ENCODE measurements at places on chromosomes 7 and 10.

- no peak for DNase-seq
These were observed 42.3 kb upstream of the UBE3C start for GRCh38 chr7:157096286-157097055.

DNA sequence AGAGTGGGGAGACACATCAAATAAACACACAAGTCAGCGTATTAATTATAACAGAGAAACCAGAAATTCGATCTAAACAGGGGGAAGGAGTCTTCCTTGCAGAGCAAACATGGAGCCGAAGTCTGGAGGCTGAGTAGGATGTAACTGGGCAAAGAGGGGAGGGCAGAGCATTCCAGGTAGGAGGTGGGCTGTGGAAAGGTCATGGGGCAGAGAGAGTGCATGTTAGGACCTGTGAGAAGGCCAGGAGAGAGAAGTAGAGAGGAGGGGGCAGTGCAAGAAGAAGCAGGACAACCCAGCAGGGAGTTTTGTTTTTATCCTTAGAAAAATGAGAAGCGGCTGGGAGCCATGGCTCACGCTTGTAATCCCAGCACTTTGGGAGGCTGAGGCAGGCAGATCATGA lies 130.8 kb upstream of the GPR26 start:
- DNase-seq, result no peak

DNA sequence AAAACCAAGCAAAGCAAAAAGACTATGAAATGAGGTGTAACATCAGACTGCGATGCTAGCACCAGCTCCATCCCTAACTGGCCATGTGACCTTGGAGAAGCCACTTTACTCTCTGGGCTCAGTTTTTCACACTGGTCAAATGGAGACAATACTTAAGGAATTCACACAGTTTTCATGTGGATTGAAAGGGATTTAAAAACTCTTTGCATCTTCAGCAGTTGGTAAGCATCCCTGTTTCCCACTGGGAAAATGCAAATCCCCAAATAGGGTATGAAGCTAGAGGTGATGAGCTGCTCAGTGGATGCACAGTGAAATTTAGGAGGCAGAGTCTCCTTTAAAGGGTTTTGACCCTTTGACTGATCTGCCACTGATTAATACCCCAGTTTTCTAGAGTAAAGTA lies 240.7 kb downstream of the SORCS3 start:
- DNase-seq, result no peak

DNA sequence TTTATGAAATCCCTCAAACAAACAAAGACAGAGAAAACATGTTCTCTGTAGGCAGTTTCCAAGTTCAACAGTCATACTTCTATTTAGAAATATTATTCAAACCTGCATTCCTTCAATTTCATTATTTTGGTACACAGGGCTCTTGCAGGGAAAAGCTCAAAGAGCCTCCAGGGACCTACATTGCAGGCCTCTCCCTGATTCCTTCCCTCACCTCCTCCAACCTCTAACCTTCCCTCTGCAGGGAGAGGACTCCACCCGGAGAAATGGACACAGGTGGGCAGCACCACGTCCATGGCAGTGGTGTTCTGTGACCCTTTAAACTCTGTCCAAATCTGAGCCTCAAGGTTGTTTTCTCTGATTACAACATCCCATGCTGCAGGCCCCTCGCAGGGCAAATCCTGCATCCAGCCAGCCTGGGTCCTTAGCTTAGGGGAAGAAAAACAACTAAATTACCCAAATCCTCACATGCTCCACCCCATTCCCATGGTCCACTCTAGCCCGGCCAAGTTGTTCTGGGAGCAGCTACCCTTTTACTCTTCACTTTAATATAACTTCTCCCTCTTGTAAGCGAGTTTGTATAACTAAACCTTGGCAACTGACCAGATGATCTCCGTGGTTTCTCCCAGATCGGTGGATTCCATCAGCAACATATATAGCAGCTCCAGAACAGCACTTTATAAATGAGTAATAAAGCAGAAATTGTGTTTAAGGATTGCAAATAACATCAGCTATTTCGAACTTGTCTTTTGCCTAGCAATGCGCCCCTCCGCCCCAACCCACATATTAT lies 129.8 kb downstream of the CUBN start:
- DNase-seq, result no peak

DNA sequence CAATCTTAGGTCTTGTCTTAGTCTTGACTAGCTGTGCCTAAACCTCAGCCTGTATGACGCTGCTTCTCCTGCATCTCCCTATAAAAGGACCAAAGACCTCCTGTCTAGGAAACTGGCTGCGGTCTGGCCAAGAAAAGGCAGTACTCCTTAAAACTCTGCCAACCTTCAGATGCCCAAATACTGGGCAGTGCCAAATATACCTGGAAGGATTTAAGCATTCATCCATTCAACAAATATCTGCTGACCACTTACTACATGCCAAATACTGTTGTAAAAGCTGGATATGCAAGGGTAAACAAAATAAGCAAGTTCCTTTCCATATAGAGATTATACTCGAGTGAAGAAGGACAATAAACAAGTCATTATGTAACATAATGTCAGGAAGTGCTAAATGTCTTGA lies 135.8 kb downstream of the HBP1 start:
- DNase-seq, result no peak

GRCh38 chr7:108402865-108403264 lies 53.4 kb downstream of the NRCAM start:
- DNase-seq, result no peak

DNA sequence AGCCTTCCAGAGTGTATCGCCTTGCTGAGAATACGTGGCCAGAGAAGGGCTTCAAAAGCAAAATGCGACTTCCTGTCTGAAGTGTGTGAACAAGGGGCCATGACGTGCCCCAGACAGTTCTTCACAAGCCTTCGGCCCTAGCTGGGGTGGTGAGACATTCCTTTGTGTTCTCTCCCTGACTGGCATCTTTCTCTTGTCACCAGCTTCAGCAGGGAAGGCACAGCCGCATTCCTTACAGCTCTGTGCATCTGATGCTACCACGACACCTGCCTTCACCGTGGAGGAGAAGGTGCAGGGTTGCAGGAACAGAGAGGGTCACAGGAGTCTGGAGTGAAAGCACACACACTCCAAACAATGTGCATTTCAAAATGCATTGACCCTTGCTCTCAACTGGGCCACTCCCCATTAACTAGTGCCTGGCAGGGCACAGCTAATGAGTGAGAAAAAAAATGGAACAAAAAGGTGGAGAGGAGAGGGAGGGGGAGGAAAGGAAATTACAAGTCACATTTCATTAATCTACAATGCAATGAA lies 93.4 kb downstream of the GPR26 start:
- DNase-seq, result no peak

- DNase-seq, result no peak
These were observed 339.5 kb downstream of the WDR37 start for GRCh38 chr10:1395481-1396296.

DNA sequence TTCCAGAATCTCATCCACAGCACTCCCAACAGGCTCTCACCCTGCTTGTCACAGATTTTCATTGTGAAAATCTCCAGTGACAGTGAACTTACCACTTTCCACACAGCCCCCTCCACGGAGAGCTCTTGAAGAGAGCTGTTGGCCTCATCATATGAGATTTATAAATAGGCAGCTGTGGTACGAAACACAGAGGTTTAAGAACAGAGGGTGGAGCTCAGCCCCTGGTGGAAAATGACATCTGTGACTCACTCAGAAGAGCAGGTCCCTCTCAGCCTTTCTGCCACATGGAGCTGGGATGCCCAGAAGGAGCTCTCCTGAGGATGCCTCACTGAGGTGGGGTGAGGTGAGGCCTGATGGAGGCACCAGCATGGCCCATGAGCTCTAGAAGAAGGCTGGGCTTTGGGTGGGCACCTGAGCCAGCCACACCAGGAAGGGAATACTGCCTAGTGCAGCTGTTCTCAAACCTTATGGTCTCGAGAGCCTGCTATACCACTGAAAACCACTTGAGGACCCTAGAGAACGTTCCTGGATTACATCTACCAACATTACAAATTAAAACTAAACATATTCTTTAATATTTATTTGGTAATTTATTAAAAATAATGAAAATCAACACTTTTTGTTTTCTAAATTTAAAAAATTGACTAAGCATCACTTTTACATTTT lies 25.8 kb upstream of the EEPD1 start:
- DNase-seq, result no peak

- no peak for DNase-seq
These were observed 24.1 kb downstream of the GBX1 start for GRCh38 chr7:151143261-151144015.

DNA sequence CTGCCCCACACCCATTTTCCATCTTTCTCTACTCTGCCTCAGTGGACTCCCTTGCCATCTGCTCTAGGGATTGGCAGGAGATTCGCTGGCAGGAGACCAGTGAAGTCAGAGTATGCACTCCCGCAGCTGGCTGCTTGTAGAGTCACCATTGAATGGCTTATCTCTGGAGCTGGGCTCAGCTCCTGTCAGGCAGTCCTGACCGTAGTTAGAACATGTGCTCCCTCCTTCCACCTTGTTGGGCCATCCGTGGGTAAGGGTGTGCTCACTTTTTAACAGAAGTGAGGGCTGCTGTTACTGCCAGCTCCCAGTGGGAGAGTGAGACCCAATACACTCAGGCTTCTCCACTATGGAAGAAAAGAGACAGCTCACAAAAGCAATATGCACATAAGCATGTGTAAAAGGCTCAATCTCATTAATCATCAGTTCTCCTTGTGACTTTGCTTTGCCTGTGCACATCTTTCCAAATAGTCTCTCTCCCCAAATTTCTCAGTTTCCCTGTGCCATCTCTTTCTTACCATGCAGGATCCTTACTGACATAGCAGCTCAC lies 773.3 kb downstream of the GRID1 start:
- DNase-seq, result no peak

- DNase-seq, result no peak
These were observed 23.0 kb upstream of the KLF6 start for GRCh38 chr10:3807928-3808496.

- no peak for DNase-seq
These were observed 10.3 kb upstream of the ANKRD1 start for GRCh38 chr10:90930971-90931871.

DNA sequence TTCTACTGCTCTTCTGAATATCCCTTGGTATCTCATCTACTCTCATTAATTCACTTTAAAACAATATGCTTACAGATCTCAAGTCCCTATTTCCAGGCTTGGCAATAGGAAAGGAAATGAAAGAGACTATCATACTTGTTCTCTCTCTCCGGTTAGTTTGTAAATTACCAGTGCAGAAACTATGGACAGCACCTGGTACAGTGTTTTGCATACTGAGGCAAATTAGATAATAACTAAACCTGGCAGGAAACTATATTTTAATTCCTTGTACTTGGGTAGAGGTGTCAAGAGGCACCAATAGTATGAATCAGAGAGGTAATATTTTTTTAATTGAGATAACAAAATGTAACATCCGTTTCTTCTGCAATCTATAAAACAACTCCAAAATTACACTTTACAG lies 97.7 kb upstream of the TMEM196 start:
- no peak for DNase-seq

DNA sequence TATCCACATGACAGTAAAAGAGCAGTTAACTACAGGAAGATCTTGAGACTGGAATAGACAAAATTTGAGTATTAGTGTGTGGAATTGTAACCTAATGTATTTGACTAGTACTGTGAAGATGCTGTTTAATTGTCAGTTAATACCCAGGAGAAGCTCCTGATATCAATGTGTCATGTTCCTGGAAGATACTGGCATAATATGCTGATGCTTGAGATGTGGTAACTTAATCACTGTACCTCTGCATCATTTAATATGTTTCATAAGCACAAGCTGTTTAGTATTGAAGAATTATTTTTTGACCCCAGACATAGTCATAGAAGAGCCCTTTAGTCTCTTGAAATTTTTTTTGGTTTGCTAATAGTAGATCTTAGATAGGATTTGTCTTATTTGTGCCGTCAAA lies 15.4 kb downstream of the CCSER2 start:
- DNase-seq, result no peak

- no peak for DNase-seq
These were observed 45.9 kb upstream of the OIT3 start for GRCh38 chr10:72847681-72848080.

- no peak for DNase-seq
These were observed 716.1 kb downstream of the PARD3 start for GRCh38 chr10:34098821-34099567.

- DNase-seq, result no peak
These were observed 31.2 kb downstream of the LDB3 start for GRCh38 chr10:86699541-86699940.

GRCh38 chr7:133359449-133359848 lies 106.6 kb downstream of the EXOC4 start:
- no peak for DNase-seq

- DNase-seq, result no peak
These were observed 6.4 kb upstream of the MSS51 start for GRCh38 chr10:73439605-73440312.

DNA sequence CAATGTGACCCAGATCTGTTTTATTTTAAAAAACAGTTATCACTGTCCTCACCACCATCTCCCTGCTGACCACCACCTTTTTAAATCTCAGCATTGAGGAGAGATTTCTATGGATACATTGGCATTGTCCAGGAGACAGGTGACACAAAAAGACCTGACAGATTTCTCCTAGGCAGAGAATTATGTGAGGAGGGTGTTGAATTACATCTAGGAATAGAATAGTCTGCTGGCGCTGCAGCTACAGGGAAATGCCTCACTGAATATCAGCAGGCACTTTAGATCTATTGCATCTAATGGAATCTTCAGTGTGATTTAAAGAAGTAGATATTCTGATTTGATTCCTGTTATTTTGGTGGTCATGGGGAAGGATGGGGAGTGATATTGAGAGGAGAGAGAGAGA lies 593.5 kb downstream of the NRG3 start:
- no peak for DNase-seq

DNA sequence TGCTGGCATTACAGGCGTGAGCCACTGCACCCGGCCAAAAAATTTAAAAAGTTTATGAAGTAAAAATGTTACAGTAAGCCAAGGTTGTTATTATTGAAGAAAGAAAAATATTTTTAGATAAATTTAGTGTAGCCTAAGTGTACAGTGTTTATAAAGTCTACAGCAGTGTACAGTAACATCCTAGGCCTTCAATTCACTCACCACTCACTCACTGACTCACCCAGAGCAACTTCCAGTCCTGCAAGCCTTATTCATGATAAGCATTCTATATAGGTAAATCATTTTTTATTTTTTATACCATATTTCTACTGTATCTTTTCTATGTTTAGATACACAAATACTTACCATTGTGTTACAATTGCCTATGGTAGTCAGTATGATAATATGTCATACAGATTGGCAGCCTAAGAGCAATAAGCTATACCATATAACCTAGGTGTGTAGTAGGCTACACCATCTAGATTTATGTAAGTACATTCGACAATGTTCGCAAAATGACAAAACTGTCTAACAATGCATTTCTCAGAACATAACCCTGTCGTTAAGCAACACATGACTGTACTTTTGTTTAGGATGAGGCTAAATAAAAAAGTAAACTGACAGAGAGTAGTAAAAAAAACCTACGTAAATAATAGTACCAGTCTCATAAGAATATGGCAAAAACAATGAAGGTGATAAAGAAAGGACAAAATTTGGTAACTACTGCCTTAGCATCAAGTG lies 77.8 kb upstream of the FAM133B start:
- DNase-seq, result no peak

GRCh38 chr10:70537398-70538194 lies 59.0 kb downstream of the PALD1 start:
- peak; percentile 56 for DNase-seq
